ENCODE measurements at places on chromosomes 16 and 17.

DNA sequence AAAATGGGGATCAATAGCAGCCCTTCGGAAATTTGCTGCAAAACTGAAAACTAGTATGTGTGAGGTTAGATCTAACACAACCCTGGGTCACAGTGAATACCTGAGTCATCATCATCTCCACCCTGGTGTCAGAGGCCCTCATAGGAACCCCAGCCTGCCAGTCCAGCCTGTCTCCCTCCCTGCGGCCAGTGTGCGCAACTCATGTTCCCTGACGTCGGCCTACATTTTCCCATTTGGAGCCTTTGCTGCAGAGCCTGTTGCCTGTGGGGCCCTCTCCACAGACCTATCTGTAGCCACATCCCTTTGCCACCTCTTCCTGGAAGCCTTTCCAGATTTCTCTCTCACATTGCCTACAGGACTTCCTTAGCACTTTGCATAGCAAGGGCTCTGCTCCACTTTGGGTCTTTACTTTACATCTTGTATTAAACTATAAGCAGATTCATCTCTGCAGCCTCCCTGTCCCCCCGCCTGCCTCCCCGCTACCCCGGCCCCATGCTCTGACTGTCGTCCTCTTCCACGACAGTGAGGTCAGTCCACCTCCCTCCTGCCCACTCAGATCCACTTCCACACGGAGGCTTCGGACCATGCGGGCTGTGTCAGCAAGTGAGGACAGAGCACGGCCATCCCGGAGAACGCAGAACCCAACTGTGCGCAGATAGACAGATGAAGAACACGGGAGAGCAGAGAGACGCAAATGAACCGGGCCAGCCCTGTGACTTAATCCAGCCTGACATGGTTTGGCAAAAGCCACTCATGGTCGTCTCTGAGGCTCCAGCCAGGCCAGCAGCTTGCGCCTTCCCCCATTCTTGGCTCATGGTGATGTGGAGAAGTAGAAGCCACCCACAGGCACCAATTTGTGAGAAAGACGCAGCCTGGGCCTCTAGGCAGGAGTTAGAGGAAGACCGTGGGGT lies 31.0 kb downstream of the NGFR start:
- ATAC-seq, result no peak

DNA sequence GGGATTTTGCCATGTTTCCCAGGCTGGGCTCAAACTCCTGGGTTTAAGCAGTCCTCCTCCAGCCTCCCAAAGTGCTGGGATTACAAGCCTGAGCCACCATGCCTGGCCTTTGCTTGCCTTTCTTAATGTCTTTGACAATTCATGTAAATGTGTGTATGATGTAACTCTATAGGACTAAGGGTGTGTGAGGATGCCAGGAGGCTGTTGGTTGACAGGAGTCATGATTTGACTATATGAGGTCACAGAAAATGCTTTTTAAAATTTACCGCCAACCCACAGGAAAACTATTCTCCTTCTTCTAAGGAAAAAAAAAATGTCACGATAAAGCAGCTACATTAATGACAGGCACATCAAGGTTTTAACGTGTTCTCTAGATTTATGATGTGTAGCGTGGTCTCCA lies 118.8 kb downstream of the WWOX start:
- ATAC-seq, result no peak

- no peak for ATAC-seq
Observed at GRCh38 chr17:27226611-27227230, 67.2 kb upstream of the WSB1 start.

- peak; percentile 72 for ATAC-seq
Observed at GRCh38 chr16:11100239-11100750, 155.7 kb downstream of the SOCS1 start.

- ATAC-seq, result no peak
Observed at GRCh38 chr16:50863644-50864144, 121.8 kb downstream of the CYLD start.

DNA sequence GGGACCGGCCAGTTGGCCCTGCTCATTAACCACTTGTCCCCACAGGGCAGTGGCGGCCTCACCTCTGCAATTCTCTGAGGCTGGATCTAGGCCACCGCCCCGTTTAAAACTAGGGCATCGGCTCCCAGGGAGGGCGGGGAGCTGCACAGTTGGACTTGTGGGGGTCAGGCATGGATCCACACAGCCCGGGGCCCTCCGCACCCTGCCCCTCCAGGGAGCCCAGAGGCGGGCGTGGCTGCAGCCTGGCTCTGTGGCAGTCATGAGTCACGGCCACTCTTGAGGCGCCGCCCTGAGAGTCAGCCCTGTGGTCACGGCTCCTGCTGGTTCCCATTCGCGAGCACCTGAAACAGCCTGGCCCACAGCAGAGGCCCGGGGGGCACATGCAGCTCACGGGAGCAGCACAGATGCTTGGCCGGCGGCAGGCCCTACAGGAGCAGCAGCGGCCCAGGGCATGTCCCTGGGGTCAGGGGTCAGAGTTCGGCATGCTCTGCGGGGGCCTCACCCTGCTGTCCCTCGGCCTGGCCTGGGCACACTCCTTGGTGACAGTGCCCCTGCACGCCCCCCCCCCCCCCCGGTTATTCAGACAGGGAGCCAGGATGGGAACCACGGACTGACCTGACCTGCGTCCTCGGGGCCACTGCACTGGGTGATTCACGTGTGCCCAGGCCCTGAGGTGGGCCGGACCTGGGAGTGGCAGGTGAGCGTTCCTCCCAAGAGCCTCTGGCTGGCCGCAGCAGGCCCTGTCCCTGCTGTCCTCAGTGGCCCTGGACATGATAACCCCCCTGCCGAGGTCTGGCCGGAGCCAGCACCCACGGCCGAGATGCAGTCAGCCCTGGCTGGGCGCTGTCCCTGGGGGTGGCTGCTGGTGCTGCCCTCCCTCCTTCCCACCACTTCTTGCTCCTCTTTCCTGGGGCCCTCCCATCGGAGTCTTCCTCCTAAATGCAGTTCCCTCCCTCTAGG lies 8.2 kb downstream of the CAPN15 start:
- no peak for ATAC-seq

- no peak for ATAC-seq
Observed at GRCh38 chr17:41962768-41963434, 3.7 kb upstream of the CNP start.

DNA sequence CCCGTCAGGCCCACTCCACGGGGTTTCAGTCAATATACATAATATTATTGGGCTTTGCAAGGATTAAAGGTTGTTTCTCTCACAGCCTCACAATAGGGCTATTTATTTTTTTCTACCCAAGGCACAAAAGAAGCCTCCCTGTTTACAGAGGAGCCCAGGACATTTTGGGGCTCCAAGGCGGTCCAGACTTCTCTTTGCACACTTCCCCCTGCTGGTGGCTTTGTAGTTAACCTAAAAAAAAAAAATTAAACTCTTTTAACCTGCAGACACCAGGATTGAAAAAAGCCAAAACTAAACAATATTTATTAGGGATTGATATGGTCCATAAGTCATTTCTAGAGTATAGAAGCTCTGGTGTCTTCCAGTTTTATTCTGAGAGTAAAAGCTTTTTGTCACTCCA lies 169.7 kb upstream of the ZFHX3 start:
- ATAC-seq, result no peak

DNA sequence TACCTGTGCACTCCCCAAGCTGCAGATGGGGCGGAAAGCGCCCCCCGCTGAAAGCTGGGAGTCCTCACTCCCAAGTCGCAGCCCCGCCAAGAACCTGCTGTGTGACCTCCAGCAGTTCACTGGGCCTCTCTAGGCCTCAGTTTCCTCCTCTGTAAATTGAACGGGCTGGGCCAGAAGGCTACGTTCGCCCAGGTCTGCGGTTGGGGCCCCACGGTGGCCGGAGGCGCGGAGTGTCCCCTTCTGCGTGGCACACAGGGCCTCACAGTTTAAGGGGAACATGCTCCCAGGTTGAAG lies 628 bp downstream of the GALK1 start:
- ATAC-seq, result no peak

- ATAC-seq, result no peak
Observed at GRCh38 chr16:15601212-15601879, 41.6 kb downstream of the MARF1 start.

Measured in activated CD4-positive, CD25-positive, alpha-beta regulatory T cell treated with anti-CD3 and anti-CD28 coated beads, Interleukin-2, amount 50 U/mL, for 24 hours (primary cell).